Stimulated activated CD4-positive, alpha-beta T cell treated with anti-CD3 and anti-CD28 coated beads, TNF-alpha, amount 100 ng/mL, for 48 hours (primary cell): ENCODE measurements at places on chromosomes 16 and 17.

DNA sequence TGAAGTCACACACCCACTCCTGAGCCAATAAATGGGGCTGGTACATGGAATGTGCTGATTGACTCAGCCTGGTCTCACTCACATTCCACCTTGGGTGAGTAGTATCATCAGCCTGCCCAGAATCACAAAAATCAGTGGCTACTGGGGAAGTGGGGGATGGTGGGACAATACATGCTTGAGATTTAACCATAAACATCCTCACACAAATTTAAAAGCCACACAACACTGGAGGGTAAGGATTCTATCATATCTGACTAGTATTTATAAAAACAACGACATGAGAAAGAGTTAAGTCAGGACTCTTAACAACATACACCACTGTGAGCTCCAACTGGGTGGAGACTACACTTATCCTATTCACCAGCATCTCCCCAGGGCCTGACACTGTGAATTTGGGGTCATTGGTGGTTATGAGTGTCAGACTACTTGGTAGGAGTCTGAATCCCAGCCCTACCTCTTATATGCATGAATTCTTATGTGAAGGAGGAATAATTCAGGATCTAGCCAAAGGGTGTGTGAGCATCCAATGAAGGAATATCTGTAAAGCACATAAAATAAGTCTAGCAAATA is 26.0 kb upstream of the IRX6 start:
- no peak for DNase-seq

DNA sequence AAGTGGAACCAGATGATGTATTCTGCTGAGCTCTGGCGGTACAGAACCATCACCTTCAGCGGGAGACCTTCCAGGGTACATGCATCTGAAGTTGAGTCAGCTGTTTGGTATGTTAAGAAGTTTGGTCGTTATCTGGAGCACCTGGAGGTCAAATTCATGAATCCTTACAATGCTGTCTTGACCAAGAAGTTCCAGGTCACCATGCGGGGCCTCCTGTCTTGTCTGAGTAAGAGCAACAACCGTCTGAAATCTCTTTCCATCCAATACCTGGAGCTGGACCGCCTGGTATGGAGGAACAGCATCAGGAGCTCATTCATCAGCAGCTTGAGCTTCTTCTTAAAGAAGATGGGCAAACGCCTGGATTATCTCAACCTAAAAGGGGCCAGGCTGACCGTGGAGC is 4.0 kb downstream of the FBXO39 start:
- DNase-seq: no peak

DNA sequence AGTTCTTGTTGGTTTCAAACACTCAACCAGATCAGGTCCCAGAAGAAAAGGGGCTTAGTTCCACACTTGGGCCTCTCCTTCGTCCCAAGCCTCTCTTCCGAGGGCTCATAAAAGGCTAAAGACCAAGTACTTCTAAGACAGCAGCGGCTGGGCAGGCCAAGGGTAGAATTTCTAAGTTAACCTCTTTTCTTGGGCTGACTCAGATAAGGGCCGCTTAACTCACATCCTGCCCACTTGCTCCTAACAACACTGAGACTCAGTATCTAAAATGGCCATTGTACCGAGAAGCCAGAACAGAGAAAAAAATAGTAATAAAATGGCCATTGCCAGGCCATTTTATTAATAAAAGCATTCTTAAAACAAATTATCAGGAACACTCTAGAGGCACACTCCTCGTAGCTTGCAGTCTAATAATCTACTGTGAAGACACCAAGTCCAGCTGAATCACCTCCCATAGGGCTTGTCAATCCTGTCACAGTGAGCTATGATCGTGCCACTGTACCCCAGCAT is 42.1 kb downstream of the RANBP10 start:
- DNase-seq: no peak

GRCh38 chr17:2081564-2081963 is 26.7 kb downstream of the HIC1 start:
- no peak for DNase-seq

DNA sequence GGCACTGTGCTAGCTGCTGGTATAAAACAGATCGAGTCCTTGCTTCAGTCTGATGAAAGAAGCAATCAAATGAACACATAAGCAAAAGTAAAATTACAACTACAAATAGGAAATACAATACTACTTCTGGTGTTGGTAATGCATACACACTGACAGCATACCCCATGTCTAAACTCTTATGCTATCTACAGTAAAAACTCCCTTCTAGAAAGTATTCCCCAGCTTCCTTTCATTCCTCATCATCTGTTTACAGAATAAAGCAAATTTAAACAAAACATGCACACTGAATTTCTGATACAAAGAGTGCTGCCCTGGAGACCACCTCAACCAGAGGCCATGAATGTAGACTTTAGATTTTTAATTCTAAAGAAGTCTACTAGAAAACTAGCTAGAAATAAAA is 109.6 kb downstream of the SSH2 start:
- no peak for DNase-seq
